Fibroblast of lung (primary cell): ENCODE measurements at places on chromosomes 16 and 17. TPM values are rescaled to one million over a fixed set of nuclear protein-coding genes. Genes with fewer than 3 reads are reported as not detected.

DNA sequence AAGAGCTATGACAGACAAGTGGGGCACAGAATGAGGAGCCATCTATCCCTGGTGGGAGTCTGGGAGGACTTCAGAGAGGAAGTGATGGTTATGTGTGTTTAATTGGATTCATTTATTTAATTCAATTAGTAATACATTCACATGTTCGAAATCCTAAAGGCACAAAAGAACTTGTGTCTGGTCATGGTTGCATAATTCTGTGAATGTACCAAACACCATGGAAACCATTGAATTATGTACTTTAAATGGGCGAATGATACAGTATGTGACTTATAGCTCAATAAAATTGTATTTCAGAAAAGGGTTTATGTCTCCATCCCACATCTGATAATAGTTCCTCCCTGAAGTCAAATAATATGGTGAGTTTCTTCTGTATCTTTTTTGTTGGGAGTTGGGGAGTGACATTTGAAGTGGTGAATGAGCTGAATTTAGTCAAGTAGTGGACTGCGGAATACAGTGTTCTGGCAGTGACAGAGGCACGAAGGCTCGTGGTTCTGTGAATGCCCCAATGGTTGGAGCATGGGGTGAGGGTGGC, 19.8 kb upstream of the G6PC1 start:
- no peak for DNase-seq

GRCh38 chr17:62098623-62099231, 33.6 kb upstream of the MED13 start:
- no peak for DNase-seq

DNA sequence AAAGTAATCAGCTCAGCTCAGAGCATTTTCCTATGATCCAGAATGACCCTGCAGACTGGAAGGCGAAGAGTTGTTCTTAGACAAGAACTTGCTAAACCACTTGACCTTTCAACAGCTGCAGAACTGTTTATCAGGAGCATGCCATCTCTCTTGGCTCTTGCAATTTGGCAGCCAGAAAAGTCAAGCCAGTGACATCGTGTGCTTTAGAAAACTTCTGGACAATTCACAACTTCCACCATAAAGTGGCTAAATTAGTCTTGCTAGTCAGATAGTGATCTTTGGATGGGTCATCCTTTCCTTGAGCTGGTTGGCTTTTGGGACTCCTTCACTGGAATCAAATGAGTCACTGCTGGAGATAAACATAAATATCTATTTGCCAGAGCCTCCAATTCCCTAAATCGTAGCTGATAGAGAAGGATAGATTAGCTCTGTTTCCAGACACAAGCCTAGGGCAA, 146.5 kb downstream of the MAP2K6 start:
- DNase-seq, result no peak

DNA sequence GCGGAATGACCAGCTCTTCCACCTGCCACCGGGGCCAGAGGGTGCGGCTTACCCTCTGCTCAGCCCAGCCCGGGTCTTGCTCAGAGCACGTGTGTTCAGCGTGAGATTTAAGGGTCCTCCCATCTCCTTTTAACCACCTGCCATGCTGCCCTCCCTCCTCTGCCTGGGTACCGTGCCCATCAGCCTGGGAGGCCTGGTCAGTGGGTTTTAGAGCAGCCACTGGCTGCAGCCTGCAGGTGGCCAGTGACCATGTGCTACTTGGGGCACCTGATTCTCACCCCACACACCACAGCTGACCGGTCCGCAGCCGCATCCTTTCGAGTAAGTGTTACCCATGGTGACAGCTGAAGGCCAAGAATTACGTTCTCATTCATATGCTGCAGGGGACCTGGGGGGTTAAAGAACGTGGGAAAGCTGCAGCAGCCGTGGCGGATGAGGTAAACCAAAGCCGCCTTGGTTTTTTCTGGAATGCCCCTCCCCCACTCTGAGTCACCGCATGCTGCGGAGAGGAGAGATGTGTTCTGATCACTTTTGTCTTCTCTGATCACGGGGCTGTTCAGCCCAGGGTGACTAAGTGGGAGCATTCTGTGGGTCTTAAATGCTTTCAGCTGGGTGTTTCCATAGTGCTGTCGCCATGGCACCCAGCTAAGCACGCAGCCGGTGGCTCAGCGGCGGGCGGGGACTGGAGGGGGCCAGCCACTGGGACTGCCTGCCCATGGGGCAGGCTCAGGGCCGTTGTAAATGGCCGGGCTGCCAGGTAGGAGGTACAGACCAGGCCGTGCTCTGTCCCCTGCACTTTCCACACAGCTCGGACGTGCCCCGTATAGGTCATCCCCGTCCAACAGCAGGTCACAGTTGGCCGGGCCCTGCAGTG, 59.8 kb downstream of the BAIAP2 start:
- peak; percentile 99 for DNase-seq

Gene NHLRC4
- total RNA-seq, result 2.1 and 3.3 TPM in 2 replicates
